ENCODE measurements at places on chromosomes 1 and 21.

- DNase-seq = no peak
Observed at GRCh38 chr1:203506858-203507626, 13.1 kb downstream of the OPTC start.

DNA sequence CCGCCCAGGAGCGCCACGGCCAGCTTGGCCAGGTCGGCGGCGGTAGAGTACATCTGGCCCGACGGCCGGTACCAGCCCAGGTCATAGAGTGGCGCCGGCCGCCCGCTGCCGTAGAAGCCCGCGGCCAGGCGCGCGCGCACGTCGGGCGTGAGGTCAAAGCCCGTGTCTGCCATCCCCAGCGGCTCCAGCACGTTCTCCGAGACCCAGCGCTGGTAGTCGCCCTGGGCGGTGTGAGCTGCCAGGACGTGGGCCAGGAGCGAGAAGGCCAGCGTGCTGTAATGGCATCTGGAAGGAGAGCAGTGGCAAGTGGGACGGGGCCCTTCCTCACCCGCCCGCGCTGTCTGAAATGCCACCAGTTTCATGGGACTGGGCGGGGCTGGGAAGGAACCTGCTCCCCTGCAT, 18.9 kb downstream of the LACTBL1 start:
- no peak for DNase-seq

DNA sequence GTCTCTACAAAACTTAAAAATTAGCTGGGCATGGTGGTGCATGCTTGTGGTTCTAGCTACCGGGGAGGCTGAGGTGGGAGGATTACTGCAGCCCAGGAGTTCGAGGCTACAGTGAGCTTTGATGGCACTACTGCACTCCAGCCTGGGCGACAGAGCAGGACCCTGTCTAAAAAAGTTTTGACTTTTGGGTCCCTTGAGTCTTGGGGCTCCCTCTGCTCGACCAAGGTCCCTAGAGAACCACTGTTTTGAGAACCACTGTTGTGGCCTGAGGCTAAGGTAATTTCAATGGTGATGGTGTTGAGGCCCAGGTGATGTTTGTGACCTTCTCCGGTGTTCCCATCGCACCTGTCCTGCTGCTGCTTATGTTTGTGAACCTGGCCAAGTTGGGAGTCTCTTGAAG, 3.1 kb upstream of the CAMTA1 start:
- no peak for DNase-seq

DNA sequence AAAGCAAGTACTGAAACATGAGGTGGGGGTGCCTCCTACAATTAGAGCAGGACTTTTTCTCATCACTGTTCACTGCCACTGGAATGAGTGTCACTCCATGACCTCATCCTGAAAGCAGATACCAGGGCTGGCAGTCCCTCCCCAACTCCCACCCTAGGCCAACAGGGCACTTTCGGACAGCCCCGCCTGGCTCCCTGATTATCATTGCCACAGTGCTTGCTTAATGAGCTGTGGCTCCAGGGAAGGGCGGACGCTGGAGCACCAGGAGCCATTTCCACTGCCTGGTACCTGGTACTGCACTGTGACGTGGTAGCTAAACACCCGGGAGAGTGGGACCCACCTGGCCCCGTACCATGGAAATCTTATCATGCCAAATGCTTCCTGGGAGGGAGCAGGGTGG, 22.3 kb downstream of the SLC9A1 start:
- no peak for DNase-seq

DNA sequence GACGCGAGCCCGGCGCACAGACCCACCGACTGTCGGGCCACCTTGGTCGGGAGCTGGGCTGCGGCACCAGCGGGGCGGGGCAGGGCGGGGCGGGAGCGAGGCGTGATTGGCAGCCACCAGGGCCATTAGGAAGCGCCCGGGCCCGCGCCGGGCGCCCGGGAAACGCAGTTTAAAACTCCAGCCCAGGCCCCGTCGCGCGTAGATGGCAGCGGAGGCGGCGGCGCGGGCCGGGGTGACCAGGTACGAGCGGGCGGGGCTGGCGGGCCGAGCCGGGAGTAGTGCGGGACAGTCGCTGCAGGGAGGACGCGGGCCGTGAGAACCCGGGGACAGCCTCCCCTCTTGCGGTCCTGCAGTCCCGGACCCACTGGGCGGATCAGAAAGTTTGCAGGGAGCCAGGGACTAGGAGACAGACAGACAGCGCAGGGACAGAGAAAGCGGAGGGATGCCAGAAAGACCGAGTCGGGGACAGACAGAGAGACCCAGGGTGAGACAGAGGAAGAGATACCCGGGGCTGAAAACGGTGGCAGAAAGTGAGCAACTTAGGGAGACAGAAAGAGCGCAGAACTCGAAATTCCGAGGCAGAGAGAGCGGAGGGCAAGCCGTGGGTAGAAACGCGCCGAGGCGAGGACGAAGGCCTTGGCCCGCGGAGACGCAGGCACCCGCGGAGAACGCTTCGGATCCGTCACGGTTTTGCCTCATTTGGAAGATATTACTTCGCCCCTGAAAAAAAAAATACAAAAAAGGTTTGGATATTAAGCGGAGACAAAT, at the start of gene DMBX1:
TSS of gene DMBX1 (plus strand) at position 199 of the 768 bp plus-strand sequence. CDS start 17,175 bp downstream, outside the sequence.
- DNase-seq = no peak

DNA sequence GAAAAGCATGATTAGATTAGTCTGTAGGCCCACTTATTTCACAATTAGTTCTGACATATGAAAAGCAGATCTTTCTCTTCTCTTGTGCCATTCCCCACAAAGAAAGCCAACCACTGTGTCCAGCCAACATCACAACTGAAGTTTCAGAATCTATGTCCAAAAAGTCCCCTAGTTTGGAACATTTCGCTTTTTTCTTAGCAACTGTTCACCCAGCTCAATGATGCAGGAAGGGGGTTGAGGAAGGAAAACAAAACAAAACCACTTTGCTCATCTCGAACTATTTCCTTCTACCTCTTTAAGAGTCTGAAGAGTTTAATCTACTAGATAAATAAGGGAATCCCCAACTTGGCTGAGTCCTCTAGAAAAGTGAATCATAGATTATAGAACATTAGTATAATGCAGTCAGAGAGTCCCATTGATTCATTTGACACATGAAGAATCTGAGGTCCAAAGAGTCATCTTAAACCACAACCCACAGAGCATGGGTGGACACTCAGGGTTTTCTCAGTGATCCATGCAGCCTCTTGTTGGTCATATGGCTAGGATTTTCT, 159.3 kb upstream of the SGIP1 start:
- no peak for DNase-seq

DNA sequence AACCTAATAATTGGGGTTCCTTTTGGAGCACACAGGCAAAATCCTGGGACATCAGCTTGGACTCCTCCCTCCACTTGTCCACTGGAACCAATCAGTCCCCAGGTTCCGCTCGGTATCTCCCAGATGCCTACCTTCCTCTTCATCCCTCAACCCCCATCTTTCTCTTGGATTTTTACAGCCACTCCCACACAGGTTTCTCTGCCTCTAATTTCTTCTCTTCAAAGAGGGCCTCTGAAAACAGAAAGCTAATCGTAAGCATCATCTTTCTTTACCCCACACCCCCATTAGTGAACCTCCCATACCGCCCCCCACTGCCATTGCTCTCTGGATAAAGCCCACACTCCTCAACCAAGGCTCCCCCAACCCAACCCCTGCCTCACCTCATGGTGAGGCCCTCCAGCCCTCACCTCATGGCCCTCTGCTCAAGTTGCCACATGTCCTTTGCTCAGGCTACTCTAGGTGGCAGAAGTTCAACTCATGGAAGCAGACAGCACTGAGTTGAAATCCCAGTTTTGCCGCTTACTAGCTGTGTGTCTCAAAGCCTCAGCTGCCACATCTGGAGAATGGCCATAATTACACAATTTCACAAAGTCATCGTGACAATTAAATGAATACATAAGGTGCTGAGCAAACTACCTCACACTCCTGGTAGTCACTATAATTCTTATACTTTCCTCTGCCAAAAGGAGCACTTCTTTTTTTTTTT, 18.1 kb upstream of the WASF2 start:
- no peak for DNase-seq

DNA sequence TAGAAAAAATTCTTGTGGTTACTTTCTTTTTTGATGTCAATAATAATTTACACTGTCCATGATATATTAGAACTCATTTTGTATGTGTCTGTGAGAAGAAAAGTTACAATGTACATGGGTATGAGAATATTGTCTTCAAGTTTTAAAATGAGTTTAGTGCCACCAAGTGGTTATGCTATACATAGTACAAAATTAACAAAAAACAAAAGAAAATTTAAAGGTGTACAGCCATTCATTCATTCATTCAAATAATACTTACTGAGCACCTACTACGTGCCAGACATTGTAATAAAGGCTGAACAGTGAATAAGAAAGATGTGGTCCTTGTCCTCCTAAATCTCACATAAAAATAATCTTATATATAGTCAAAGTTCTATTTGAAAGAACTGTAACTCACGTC, 27.7 kb downstream of the UCHL5 start:
- no peak for DNase-seq

DNA sequence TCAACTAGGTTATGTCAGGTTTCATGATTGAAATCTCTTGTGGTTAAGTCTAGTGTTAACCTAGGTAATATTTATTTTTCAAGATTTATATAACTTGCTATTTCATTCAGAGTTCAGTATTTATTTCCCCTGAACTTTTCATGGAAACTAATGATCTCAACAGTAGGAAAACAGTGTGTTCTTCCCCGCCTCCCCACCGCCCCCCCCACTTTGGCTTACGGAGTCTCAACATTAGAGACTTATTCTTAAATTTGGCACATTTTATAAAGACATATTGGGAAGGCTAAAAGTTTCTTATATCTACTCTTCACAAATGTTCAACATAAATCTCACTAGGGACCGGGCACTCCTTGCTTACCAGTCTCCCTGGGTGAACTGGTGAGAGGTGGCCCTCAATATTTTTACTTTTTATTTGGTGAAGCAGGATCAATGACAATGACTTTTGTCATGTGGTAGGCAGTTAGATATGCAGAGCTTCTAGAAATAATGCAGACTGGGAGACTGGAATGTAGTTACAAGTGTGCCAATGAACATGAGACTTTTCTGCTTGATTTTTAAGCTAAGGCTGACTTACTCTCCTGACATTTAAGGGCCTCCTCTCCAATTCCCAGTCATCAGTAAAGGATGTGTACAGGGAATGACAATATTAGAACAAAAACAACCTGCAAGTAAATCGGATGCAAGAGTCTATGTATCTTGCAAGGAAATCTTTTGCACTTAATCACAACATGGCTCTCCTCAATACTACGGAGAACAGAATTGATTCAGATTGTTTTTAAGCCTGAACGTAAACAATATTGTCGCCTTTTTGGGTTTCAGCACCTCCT, 1.7 kb upstream of the MAN1A2 start:
- DNase-seq = no peak

DNA sequence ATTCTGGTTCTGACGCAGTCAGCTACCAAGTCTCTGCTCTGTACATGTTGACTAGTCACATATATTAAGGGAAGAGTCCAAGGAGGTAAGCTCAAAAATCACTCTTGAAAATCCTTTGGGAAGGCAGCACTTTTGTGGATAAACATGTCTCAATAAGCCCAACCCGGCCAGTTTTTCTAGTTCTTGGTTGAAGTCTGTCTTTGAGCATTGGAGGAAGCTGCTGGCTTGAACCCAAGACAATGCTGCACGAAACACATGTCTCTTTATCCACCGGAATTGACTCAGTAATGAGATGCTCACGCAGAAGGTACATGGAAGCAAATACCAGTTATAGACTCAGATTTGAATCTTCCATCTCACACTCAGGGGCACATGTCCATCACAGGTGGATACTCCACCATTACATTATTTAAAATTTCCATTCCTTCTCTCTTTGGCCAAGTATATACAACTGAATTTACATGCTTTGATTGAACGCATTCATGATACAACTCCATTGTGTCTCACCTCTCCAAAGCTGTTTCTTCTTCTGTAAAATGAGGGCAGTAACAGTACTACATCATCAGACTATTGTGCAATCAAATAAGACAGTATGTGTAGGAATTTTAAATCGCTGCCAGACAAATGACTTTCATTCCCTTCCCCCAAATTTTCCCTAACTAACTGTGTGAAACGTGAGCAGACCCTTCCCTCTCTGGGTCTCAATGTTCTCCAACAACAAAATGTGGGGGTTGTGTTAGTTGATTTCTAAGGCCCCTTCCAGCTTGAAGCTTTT, 9.6 kb upstream of the GUCA2A start:
- DNase-seq = no peak

DNA sequence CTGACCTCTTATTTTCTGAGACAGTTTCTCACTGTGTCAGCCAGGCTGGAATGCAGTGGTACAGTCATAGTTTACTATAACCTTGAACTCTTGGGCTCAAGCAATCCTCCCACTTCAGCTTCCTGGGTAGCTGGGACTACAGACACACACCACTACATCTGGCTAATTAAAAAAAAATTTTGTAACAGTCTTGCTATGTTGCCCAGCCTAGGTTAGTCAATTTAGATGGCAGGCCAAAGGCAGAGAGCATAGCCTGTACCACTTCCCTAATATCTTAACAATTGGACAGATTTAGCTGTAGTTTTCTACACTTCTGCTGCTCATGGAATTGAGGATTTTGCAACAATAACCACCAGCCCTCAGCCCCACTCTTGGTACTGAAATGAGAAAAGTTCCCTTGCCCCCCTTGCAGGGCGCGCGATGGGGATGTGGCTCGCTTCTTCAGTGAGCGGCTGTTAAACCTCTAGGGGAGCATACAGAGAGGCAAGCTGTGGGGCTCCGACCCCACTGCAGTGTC, 34.9 kb upstream of the PTGFRN start:
- no peak for DNase-seq

GRCh38 chr1:42926879-42927242, 31.8 kb downstream of the SLC2A1 start:
- DNase-seq = no peak

GRCh38 chr1:27451343-27451742, 38.6 kb downstream of the WASF2 start:
- DNase-seq = no peak

DNA sequence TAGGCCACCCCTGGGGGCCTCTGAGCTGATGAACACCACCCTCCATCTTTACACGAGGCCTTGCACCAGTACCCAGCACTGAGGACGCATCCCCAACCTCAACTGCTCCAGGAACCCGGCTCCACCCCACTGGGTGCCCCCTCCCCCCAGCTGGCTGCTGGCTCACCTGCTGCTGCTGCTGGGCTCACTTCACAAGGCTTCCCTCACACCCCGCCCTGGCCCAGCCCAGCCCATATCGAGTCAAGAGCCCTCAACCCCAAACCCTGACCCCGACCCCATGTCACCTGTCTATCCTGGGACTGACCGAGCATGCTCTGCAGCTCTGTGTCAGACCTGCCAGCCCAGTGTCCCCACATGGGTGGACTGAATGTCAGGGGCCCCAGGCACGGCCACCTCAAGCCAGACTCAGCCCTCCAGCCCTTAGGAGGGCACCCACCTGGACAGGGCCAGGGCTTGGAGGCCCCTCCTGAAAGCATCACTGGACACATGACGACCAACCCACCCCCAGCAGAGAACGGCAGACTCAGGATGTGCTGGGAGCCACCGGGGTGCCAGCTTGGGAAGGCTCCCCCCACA, 21.4 kb downstream of the WNT9A start:
- DNase-seq = no peak

- DNase-seq = no peak
Observed at GRCh38 chr21:29524055-29524454, 225.3 kb downstream of the BACH1 start.

DNA sequence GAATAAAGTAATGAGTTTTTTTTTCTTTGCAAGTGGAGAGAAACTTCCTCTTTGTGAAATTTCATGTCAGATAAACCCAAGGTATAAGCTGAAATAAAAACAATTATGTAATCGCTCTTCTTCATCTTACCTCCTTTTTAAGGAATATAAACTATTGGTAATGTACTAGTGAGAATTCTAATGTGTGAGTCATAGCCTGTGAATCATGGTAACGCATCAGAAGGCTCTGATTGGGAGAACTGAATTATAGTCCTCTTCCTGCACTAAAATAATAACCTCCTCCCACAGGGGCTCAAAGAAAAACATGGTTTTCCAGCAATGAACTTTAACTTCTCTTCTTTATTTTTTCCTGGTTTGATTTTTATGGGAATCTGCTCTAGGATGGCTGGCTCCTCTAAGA, 57.1 kb upstream of the COX20 start:
- no peak for DNase-seq
